Left renal cortex interstitium (tissue), 4 donors: ENCODE measurements at places on chromosomes 4 and X. TPM values are rescaled to one million over a fixed set of nuclear protein-coding genes. Genes with fewer than 3 reads are reported as not detected.

DNA sequence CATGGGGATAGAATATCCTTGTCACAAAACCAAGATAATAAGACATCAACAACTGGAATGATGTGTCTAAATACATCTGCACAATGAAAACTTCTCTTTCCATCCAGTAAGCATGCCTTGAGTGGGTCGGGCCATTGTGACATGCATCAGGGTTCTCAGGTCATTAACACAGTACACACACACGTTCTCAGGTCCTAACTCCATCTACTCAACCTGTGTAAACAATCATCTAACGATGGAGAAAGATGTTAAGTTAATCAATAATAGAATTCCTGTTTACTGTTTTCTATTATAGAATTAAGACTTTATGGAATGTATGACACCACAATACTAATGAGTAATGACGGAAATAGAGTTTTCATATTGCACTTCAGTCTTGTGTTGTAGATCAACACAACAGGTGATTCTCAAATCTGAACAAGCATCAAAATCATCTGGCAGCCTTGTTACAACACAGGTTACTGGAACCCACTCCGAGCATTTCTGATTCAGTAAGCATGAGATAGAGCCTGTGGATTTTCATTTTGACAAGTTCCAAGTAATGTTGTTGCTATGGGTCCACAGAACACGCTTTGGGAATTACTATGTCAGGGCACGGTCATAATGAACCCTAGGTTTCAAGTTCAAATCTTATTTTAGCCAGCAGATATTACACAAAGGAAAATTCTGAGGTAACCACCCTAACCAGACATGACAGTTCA is 315.8 kb upstream of the TEX13C start:
- DNase-seq: no peak

DNA sequence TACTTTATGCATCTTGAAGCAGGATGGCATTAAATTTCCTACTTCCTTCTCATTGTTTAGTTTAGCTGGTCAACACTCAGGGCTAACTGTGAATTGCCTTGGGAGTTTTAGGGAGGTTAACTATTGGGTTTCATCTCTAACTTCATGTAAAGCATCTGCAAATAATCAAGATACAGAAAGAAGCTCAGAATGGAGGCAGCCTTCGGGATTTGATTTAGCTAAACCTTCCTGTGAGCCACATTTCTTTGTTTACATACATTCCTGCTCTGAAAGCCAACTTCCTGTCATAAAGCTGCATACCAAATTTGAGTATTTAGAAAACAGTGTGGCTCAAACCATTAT is 131.7 kb upstream of the PCDH18 start:
- DNase-seq: peak; percentile 53

- no peak for DNase-seq
Measured at GRCh38 chr4:75989846-75990528, 758 bp downstream of the SDAD1 start.

Gene ZXDB
- 10.7 TPM for polyA plus RNA-seq

Gene MAGEA10
- not detected for polyA plus RNA-seq

DNA sequence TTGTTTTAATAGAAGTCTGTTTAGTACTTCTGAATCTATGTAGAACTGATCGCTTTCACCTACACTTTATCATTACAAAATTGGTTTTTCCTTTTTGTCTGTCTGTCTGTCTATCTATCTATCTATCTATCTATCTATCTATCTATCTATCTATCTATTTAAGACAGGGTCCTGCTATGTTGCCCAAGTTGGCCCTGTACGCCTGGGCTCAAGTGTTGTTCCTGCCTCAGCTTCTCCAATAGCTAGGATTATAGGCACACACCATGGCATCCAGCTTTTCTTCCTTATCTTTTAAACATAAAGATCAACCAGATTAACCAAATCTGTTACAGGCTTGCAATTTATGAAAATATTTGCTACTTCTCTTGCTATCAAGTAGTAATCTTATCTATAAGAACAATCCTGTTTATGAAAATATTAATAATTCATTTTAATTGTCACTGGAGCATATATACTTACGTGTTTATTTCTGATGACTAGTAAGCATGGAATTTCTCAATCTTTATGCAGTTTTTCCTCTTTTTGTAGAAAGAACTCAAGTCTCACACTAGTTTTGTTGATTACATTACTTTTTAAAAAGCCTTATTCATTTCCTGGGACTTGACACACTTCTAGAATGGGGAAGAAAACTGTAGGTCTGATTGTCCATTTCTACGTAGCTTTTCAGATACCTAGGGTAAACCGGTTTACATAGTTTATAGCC is 24.5 kb downstream of the KIAA0232 start:
- no peak for DNase-seq

Gene UBE2D3
- polyA plus RNA-seq: 287 TPM

Gene PCSK1N
- 9.9 TPM for polyA plus RNA-seq

- no peak for DNase-seq
Measured at GRCh38 chrX:3963980-3964379, 250.5 kb upstream of the PRKX start.

Gene CXCL10
- 5.1 TPM for polyA plus RNA-seq

DNA sequence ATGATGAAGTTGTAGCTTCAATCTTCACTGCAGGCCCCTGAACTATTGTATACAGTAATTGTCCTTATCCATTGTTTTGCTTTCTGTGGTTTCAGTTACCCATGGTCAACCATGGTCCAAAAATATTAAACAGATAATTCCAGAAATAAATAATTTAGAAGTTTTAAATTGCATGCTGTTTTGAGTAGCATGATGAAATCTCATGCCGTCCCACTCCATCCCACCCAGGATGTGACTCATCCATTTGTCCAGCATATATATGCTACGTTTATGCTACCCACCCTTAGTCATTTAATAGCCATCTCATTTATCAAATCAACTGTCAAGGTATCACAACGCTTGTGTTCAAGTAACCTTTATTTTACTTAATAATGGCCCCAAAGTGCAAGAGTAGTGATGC is 34.5 kb downstream of the IQCM start:
- no peak for DNase-seq

Gene CXCL3
- polyA plus RNA-seq: 0.22 TPM

Gene MAGEA2B
- polyA plus RNA-seq: not detected
